ENCODE measurements at places on chromosomes 11 and 22.

GRCh38 chr11:25566298-25567200, 765.4 kb upstream of the ANO3 start:
- no peaks in the 10 kb centered on the region for H3K27me3 ChIP-seq
- no peak overlapping the region for H3K27ac ChIP-seq
- DNase-seq, result peak; percentile 67
- no peaks in the 10 kb centered on the region for H3K4me1 ChIP-seq

GRCh38 chr22:31754813-31755212, 994 bp downstream of the DEPDC5 start:
- no peak for DNase-seq
- H3K36me3 ChIP-seq, result no peaks in the 10 kb centered on the region
- H3K27me3 ChIP-seq, result no peaks in the 10 kb centered on the region
- H3K4me3 ChIP-seq, result no peak overlapping the region
- peaks cover 50% of the 10 kb centered on the region for H3K4me1 ChIP-seq

- H3K4me1 ChIP-seq, result no peaks in the 10 kb centered on the region
- no peak overlapping the region for H3K27ac ChIP-seq
- H3K27me3 ChIP-seq, result no peaks in the 10 kb centered on the region
- H3K36me3 ChIP-seq, result no peaks in the 10 kb centered on the region
- no peak overlapping the region for H3K4me3 ChIP-seq
- DNase-seq, result no peak
Observed at GRCh38 chr11:34151166-34151565, 45.7 kb downstream of the NAT10 start.

DNA sequence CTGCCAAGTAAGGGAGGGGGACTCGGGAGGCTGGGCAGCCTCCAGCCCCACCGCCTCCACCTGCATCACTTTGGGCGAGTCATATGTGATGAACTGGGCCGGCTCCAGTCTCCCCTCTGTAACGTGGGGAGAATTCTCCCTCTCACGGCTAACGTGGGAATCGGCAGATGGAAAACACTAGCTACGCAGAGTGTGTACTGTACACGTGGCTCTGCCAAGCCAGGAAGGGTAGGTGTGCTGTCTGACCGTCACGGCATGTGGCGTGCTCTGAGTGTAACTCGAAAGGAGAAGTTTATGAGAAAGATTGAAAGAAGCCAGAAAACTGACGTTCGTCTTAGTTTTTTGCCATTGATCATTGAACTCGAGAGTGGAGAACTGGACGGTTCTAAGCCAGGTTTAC, 13.7 kb downstream of the TRMU start:
- DNase-seq, result no peak
- H3K4me3 ChIP-seq, result no peak overlapping the region
- no peaks in the 10 kb centered on the region for H3K36me3 ChIP-seq
- H3K27ac ChIP-seq, result no peak overlapping the region
- H3K27me3 ChIP-seq, result no peaks in the 10 kb centered on the region

DNA sequence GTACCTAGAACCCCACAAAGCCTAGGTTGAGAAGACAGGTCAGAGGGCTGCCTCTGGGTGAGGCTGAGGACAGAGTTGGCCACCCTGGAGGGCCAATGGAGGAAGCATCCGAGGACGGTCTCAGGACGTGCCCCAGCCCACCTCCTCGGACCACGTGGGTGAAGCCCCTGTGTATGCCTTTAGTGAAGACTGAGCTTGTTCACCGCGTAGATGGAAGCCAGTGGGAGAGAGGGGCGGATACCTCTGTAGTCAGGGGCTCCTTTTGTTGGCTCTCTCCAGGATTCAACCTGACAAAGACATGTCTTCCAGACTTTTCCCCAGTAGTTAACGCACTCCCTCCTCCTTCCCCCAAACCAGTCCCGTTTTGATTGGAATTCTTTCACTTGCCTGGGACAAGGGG, 110.7 kb downstream of the ZBTB16 start:
- H3K4me1 ChIP-seq, result peaks cover 99% of the 10 kb centered on the region
- H3K27ac ChIP-seq, result peak overlapping the region; percentile 98
- H3K36me3 ChIP-seq, result no peaks in the 10 kb centered on the region
- H3K27me3 ChIP-seq, result no peaks in the 10 kb centered on the region
- DNase-seq, result no peak

- H3K27ac ChIP-seq, result no peak overlapping the region
- peaks cover 13% of the 10 kb centered on the region for H3K27me3 ChIP-seq
- no peaks in the 10 kb centered on the region for H3K36me3 ChIP-seq
- peak; percentile 2 for DNase-seq
- H3K4me1 ChIP-seq, result no peaks in the 10 kb centered on the region
Observed at GRCh38 chr11:69931060-69931910, 112.1 kb upstream of the FGF3 start.
